ENCODE measurements at places on chromosomes 4 and X. TPM values are rescaled to one million over a fixed set of nuclear protein-coding genes. Genes with fewer than 3 reads are reported as not detected.

EVC2 gene
- total RNA-seq: 1.7 TPM

DNA sequence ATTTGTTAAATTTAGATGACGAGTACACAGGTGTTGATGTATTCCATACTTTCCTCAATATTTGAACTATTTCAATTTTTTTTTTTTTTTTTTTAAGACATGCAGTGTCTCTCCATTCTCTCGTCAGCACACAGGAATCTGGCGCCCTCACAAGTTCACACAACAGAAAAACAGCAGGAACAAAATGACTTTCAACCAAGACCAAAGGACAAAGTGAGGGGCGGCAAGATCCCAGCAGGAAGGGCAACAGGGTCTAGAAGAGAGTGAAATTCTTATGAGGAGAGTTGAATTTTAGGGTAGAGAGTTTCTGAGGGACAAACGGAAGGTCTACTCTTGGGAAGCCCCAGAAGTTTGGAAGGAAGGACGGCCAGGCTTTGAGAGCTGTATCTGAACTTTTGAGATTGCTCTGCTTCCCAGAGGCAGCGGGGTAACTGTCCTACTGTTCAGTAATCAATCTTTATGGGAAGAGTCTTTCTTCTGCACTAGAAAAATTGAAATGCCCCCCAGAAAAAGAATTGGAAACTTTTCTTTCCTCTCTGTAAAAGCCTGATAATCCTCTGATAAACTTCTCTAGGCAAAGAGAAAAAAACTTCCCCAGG is 760.2 kb downstream of the RAB28 start:
- no peak for DNase-seq

DNA sequence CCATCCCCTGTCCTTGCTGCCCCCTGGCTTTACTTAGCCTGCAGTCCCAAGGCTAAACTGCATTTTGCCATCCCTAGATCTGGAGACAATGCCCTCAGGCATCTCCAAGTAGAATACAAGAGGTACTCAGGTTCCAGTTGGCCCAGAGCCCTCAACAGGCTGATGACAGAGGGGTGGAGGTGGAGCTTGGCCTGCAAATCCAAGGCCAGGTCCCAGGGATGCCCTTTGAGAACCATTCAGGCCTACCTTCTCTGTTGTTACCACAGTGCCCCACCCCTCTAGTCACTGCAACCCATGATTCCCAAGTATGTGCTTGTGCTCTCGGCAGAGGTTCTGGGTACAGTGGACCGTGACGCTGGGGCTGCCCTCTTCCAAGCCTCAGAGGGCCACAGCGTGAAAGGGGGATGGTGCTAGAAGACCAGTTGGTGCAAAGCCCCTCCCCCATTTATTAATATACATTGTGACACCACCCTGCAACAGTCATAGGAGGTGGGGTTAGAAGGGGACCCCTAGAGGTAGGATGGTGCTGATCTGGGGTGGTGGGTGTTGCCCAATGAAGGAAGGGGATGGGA is 6.4 kb upstream of the UBA1 start:
- DNase-seq: no peak

DNA sequence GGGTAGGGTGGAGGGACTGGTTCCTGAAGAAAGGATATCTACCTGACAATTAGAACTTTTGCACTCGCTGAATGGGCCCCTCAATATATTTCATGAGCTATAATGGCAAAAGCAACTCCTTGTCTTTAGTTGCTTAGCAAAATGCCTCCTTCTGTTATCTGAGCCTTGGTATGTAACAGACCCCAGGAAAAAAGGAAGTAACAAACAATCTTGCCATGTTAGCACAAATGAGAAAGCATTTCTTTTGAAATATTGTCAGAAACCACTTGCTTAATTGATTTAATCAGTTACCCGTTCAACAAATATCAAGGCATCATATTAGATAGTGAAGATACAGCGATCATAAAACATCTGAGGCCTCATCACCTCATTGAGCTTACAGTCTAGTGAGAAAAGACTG is 74.6 kb upstream of the MAGEA10 start:
- no peak for DNase-seq

DNA sequence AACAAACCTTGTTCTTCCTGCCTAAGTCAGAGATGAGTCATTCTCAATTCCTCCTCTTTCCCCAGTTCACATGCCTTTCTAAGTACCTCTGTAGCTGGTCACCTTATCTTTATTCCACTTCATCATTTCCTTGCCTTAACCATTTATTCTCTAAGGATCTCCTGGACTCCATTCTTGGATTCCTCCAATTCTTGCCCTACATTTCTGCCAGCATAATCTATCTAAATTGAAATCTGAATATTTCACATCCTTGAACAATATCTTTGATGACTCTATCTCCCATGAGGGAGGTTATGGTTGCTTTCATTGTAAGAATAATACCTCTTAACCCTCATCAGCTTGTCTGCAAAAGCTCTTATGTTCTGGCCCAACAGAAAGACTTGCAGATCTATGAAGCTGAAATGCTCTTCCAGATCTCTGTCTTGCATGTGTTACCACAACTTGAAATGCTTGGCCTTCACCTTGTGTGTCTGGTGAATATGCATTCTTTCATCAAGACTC is 28.6 kb upstream of the PDE5A start:
- DNase-seq: no peak

Measured in thymus (tissue), 14 donors.